LoVo (cell line): ENCODE measurements at places on chromosomes 1 and 21.

DNA sequence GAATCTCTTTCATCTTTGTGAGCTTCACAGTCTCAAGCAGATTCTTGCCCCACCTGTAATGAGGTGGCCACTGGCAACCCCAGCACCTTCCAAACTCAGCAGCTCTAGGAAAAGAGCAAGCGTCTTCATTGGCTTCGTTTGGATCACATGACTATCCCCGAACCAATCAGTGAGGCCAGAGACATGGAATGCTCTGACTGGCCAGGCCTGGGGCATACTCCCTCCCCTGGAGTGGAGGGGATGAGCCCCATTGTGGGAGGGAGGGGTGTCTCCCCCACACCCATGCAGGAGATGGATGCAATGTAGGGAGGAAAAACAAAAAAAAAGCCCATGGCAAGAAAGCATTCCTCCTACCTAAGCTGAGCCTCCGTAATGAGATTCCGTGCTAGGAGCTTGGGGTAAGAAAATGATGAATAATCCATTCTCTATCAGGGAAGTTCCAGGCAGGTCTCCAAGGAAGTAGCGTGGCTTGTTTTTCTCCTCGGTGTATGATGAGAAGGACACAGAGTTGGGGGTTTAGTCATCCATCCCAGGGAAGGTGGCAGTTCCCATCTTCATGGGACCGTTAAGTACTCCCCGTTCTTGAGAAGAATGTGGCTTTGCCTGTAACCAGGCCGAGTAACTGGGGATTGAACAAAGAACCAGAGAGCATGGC is 32.7 kb downstream of the FHAD1 start:
- DNase-seq = no peak

- DNase-seq = no peak
Observed at GRCh38 chr1:215076322-215076721, 6.2 kb upstream of the KCNK2 start.

DNA sequence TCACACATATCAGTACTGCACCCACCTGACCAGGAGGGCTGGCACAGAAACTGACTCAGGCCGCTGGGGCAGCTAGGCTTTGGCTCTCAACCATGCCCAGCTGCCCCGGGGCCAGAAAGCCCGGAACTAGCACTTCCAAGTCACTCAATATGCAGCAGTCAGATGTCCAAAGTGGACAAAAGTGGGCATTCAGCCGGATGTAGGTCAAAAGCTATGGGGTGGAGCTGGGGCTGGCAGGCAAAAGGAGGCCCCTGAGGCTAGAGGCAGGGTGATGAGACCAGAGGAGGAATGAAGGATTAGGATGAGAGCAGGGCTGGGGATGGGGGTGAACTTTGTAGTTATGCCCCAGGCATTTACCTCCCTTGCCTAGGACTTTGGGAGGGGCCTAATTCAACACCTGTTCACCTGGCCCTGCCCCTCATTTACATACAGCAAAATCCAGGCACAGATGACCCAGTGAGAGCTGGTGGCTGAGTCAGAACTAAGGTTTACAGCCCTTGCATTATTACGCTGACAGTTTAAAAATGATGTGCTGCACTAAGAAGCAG is 30.7 kb upstream of the EDN2 start:
- DNase-seq = peak; percentile 12

DNA sequence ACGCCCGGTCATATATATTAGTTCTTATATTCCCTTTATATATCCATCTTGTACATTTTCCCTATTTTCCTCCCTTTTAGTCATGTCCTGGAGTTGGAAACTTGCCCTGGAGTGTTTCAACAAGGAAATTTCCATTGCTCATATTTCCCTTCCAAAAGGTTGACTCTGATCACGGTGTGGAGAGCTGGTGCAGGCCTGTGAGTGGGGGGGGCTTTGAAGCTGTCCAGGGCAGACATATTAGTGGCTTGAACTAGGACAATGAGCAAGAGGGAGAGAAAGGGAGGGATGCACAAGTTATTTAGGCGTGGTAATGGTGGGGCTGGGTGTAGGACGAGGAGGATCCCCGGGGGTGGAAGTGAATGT is 30.4 kb upstream of the TMEM61 start:
- DNase-seq = no peak

GRCh38 chr1:216459651-216460207 is 36.5 kb upstream of the USH2A start:
- no peak for DNase-seq

GRCh38 chr1:6082430-6082971 is 36.8 kb downstream of the KCNAB2 start:
- no peak for DNase-seq

DNA sequence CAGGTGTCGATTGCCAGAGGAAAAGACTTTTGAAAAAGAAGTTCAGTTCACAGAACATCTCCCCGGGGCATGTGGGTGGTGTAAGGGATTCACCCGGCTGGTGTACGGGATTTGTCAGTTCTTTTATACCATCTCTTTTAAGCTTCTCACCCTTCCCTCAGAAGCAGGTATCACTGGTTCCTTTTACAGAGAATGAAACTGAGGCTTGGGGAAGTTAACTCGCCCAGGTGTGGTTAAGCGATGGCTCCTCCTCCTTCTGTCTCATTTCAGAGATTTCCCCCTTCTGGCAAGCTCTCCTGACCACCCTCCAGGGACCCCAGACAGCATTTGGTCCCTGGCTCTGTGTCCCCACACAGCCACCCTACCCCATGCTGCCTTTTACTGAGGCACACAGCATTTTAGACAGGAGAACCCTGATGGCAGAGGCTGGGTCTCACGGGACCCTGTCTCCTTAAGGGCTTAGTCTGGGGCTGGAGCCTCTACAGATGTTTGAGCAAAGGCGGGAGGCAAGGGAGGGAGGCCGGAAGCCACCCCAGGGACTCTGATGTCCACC is 2.8 kb upstream of the ECE1 start:
- DNase-seq = no peak

DNA sequence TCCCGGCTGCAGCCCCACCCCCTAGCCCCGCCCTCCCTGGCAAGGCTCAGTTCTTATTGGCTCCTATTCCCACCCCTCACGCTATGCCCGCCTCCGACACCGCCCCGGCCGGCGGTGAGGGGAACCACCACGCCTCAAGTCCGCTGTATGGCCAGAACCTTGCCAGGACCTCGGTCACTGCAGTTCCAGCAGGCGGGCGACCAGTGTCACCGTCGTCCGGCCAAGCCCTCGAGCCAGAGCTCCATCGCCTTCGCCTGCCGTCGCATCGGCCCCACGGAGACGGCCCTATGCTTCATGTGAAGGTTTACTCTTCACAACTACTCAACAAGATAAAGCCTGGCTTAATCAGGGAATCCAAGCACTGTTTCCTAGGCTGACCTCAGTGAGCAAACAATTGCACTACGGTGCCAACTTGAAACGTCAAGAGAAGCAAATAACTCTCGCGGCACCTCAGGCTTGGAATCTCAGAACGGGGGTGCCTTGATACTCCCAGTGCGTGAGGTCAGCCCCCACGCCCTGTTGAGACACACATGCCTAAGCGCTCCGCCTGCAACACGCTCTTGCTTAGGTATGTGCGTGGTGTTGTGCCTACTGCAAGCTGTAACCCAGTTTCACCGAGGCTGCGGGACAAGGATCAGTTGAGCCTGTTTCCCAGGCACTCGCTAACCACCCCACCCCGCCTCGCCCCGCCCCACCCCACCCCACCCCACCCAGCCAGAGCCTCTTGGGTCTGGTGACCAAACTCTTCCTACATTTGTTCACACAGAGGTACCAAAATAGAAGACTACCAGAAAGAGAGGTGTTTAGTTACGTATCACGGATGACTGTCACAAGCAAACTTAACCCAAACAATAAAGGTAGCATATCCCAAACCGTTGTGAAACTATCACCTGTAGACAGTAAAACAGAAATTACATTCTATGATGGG is 498 bp upstream of the DENND2C start:
- peak; percentile 87 for DNase-seq

- DNase-seq = no peak
Observed at GRCh38 chr1:224761245-224761644, 145.1 kb downstream of the CNIH3 start.

GRCh38 chr1:171966426-171967220 is 125.3 kb downstream of the DNM3 start:
- DNase-seq = peak; percentile 24

DNA sequence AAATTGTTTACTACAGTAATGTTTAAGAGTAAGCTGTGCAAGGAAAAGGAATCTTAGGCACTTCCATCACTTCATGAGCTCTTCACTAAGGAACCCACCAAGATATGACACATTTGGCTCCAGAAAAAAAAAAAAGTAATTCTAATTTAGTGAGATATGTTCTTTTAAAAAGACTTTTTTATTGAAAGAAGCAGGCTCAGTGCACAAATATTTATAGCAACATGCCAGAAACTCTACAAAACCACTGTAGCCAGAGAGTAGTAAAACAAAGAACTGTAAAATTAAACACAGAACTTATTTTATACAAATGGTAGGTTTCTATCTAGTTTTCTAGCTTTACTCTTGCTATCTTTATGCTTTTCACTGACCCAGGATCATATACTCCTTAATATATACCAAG is 434.6 kb upstream of the ADGRL2 start:
- no peak for DNase-seq

DNA sequence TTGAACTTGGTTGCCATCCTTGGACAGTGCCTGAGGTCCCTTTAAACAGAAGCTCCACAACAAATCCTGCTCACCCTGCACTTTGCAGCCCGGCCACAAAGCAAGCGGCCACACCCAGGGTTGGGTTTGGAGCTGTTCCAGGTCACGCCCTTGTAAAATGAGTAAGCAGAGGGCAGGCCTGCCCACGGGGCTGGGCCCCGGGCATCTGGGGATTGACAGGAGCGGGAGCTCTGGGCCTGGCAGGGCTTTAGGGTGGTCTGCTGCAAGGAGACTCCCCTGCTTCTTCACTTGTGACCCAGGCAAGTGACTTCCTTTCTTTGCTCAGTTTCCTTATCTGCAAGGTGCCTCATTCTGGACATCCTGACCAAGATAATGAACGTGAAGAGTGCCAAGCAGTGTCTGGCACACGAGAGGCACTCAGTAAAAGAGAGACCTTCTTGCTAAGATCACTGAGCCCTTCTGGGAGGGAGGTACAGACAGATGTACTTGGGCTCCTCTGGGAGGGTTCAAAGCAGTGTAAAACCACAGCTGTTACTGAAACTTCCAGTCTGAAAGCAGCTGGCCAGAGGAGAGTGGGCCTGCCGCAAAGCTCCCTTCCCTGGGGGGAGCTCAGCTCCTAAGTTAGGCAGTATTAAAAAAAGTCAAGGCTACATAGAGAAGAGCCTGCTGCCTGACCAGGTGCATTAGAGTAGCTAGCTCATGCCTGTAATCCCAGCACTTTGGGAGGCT is 2.6 kb downstream of the E2F2 start:
- DNase-seq = peak; percentile 94

GRCh38 chr1:245319094-245319493 is 164.3 kb downstream of the KIF26B start:
- no peak for DNase-seq

DNA sequence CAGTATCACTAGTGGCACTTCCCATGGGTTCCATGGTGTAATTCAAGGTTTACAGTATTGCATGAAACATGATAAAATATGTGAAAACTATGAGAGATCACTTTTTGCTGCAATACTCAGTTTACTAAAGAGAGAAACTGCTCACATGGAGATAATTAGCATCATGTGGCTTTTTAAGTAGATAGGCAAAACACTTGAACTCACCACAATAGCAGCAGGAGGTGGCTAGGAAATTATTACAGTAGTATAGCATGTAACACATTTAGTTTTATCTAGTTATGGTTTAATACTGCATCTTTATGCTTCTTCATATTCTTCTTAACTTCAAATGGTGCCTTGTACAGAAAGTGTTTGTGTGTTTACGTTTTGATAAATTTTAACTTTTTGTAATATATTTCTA is 698.5 kb upstream of the BRINP3 start:
- no peak for DNase-seq

- no peak for DNase-seq
Observed at GRCh38 chr1:200217703-200218102, 190.2 kb downstream of the NR5A2 start.

DNA sequence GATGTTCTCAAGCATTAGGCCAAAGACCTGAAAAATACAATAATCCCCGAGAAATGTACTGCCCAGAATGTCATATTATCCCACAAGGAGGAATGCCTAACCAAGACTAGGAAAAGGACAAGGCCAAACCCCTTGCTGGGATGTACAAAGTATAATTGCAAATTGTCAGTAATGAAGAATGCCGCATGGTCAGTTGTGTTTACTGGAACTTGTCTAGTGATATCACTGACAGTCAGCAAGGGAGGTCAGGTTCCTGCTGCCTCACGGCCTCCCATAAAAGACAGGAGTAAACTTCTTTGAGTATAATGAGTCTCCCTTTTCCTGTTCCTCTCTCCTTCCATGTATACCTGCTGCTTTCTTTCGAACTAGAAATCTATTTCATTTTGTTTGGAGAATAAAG is 222.8 kb downstream of the RHOU start:
- DNase-seq = no peak

- DNase-seq = no peak
Observed at GRCh38 chr1:116751146-116751545, 3.1 kb upstream of the CD2 start.

DNA sequence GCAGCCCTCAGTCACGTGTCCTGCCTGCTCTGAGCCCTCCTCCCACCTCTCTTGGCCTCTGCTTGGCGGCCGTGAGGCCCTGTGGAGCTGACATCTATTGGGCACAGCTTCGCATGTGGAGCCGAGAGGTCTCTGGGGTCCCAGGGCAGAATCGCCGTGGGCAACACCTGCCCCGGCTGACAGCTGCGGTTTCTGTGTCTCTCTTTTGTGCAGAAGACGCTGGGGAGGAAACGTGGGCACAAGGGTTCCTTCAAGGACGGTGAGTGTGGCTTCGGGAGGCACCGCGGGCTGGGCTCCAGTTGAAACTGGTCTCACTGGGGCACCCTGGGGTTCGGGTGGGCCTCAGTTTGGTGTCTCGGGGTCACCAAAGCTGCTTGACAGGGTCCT is 11.5 kb downstream of the ARHGEF16 start:
- DNase-seq = no peak
